ENCODE measurements at places on chromosomes 7 and 10.

DNA sequence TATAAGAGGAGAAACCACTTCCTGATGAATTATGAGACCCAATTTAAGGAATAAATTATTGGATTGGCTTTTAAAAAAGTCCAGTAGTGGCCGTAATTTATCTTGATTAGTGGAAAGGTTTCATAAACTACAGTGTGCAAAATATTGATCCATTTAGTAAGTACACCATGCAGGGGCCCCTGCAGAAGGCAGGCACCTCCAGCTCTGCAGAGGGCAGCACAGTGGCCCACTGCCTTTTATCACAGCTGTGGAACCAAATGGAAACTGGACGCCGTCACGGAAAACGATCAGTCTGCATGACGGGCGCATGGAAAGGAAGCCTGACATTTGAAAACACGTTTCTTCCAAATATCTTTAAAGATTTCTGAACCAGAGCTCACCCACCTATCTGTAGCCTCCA, 204.0 kb downstream of the DPP6 start:
- no peak for DNase-seq

GRCh38 chr7:20229646-20230500, 12.7 kb upstream of the MACC1 start:
- DNase-seq: no peak

DNA sequence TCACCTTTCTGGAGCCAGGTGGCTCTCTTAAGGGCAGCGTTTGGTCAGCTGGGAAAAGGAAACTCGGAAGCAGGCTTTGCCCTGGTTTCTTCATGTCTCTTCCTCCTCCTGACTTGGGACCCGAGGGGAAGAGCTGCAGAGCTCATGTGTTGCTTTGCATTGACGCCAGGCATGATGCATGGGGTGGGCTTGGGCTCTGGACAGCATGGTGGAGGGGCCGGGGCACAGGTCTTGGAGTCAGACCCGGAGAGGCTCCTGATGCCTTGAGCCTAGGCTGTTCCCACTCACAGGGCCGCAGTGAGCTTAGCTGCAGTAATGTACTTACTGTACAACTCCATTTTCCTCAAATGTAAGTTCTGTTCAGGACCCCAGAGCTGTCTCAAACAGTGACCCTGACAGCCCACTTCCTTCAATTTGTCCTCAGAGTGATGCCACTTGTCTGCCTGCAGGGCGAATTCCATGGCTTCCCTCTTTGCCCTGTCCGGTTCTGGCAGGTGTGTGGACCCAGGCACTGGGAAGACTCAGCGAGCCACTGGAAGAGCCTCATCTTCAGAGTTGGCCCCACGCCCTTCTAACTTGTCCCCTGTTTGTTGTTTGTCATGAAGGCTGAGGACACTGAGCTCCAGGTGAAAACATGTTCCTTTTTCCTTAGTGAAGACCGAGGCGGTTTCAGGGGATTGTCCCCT, 50.2 kb downstream of the ZNF467 start:
- DNase-seq: no peak

DNA sequence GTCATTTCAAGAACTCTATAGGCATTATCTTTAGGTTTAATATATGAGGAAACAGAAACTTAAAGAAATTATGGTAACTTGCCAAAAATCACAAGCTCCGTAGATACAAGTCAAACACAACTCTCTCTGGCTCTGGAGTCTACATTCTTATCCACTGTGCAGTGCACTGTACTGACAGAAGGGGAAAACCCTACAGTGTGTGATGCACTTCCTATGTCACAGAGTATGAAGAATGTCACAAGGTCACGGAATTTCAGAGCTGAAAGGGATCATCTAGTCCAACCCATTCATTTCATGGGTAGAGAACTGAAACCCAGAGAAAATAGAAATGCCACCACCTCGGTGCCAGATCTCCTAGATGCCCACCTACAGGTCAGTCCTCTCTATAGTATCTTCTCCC, 86.1 kb downstream of the LRRTM3 start:
- DNase-seq: no peak

DNA sequence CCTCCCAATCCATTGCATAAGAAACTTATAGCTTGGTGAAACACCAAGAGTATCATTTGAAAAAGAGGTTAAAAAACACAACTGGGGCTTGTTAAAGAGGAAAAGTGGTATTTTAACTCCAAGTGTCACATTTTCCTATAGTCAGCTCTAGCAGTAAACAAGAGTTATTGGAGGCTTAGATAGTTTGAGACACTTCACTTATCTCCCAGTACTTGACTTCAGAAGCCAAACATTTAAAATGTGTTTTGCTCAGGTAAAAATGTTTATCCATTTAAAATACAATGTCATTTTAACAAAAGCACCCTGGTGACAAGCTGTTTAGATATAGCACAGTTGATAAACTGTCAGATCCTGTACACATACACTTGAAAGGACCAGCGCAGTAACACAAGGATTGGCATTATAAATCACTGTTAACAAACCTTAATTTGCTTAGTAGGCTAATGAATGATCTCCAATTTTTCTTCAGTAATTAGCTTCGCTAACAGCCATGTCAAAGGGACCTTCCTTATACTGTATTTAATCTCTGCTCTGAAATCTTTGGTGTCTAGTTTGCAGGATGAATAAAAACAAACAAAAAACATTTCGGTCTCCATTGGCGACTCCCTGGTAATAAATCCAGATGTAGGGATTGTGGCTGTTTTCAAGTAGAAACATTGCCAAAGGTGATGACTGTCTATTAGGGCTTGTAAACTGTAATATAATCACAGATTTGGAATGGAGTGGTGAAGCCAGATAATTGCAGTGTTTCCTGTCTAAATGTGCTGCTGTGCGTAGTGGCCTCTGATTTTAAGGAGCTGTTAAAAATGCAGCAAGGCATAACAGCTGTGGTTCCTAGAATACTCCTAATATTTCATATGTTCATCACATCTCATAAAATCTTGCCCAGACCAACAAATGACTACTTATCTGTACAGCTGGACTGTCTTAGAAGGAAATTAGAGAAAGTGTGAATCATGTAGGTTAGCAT, 545.1 kb downstream of the AUTS2 start:
- DNase-seq: no peak

DNA sequence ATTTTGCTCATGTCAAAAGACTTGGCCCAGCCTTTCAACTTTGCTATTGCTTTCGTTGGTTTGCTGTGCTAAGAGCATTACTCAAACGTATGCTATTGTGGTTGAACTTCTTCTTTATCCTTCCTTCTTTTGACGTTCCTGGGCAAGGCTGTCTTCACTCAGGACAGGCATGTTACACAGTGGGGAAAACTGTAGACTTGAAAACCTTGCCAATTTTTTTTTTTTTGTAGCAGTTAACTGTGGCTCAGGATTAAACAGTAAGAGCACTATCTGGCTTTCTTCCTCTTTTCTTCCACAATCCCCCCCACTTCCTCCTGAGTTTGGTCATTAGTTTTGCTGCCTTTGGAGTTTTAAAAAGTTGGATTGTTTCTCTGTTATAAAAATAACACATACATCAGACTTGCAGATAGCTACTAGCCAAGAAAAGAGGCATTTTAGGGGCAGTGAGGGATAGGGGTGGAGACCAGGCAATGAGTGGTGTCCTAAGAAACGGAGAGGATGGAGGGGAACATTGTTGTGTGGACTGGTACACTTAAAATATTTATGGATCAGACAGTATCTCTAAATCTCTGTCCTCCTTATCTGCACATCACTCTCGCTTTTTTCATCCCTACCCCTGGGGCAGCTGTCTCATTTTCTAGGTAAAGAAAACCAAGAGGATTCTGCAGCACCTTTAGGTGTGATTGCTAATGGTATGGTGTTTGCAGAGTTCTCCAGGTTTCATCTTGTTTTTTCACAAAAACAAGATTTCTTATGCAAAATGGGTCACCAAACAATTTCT, 181.7 kb downstream of the LRMDA start:
- no peak for DNase-seq

- DNase-seq: no peak
Measured at GRCh38 chr10:25758041-25758457, 176.0 kb upstream of the MYO3A start.

DNA sequence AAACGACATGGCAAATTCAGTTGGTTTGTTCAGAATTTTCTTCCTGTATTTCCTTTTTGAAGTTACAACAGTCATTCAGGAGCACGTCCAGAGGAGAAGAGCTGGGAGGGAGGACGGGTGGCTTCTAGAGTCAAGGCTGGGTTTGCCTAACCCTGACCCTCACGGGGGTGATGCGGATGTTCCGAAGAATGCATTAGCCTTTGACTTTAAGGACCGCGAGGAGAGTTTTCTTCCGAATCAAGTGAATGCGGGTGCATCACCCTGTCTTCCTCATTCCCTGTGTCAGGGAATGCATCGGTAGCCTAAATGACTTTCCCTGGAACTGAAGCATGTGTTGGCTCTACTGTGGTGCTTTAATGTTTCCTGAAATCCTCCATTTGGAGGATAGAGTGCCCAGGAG, 396.6 kb upstream of the GALNT17 start:
- no peak for DNase-seq

Measured in naive thymus-derived CD4-positive, alpha-beta T cell (primary cell).